ENCODE measurements at places on chromosomes 6 and 20.
A peak's percentile ranks its signal among the peaks of the same experiment; 100 is the strongest.

- no peak for DNase-seq
Measured at GRCh38 chr6:144189351-144189750, 39.0 kb downstream of the STX11 start.

- DNase-seq = no peak
Measured at GRCh38 chr6:161353208-161353613, 79.3 kb upstream of the AGPAT4 start.

DNA sequence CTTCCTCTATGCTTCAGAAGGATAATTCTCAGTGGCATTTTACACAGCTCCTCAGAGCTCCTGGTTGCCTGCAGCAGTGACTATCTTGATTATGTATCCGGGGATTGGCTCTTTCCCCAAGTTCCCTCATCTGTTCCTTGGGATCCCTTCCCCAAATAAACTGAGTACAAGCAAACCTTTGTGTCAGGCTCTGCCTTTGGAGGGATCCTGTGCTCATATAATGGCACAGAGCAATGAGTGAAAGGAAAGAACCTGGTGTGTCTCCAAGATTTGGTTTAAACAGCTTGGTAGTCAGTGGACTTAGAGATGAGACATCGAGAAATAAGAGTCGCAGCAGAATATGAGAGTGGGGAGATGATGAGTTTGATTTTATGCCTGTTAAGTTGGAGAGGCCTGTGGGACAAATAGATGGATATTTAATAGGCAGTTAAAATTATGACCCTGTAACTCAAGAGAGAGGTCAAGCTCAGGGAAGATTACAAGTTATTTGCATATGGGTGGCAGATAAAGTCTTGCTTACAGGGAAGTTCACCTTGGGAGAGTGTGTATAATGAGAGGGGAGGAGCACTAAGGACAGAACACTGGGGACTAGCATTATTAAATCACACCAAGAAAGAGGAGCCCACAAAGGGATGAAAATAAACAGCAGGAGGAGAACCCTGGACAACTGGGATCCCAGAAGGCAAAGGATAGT is 44.1 kb upstream of the GCLC start:
- DNase-seq = no peak

GRCh38 chr20:54267483-54268003 is 59.7 kb downstream of the PFDN4 start:
- DNase-seq = no peak

GRCh38 chr6:99761711-99762110 is 155.1 kb downstream of the PRDM13 start:
- DNase-seq = no peak

DNA sequence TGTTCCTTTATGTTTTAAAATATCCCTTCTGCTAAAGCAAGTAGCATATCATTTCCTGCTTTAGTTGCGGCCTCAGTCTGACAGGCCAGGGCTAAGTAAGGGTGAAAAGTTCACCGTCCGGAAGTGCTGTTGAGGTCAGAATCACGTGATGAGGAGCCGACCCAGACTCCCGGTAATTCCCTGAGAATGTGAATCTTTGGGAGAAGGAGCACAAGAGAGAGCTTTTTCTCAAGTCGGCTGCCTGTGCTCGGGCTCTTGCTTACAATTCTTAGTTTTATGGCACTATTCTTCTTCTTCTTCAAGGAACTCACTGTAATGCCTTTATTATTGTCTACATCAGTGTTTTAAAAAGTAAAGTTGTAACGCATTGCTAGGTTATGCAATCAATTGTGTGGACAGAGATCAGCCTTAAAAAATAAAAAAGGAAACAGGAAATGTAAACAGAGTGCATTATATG is 309.3 kb downstream of the PRL start:
- DNase-seq = peak; percentile 71

- DNase-seq = no peak
Measured at GRCh38 chr20:3812259-3812681, 8.1 kb upstream of the AP5S1 start.

- DNase-seq = no peak
Measured at GRCh38 chr6:118744261-118744941, 93.0 kb upstream of the CEP85L start.

DNA sequence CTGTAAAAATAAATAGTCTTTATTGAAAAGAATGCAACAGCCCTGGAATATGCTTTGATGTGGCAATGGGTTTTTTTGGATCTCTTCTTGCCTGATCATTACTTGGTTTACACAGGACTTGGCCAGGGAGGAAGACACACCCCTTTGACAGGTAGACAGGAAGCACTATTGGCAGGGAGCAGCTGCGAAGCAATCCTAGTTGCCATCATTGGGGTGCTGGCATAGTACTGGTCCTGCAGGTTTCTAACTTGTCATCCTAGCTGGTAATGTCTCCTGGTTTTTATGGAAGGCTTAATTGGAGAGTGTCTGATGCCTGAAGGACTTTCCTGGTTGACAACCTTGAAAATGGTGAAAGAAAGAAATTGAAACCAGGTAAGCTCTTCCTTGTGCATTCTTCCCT is 71.2 kb upstream of the CCN6 start:
- DNase-seq = no peak

GRCh38 chr20:24027229-24027628 is 38.6 kb upstream of the GGTLC1 start:
- DNase-seq = peak; percentile 96

- DNase-seq = peak; percentile 89
Measured at GRCh38 chr6:111573892-111574797, 31.5 kb downstream of the TRAF3IP2 start.

DNA sequence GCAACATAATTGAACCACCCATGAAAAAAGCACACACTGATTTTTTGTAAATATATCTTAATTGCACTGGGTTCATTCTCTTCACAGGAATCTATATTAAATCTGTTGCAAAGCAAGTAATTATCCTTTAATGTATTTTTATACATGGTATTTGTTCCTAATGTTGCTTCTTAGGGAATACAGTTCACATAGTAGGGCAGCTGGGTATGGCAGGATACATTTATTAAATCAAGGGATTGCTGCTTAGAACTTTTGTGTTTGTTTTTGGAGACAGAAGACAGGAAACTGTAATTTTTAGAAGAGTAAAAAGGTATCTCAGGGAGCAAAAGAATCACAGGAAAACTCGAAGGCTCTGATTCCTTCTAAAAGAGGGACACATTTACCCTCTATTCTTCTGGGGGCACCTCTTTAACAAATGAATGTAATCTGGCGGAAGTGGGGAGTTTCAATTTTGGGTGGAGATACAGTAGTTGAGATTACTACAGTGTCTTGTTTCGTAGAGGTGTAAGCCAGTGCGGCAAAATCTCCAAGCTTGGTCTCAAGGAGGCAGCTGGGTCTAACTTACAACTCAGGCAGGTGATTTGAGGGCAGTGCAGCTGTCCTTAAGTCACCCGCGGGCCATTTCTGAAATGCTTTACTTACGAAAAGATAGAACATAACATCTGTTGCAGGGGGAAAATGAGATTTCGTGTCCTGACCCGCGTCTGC is 812 bp upstream of the SMIM13 start:
- DNase-seq = no peak

DNA sequence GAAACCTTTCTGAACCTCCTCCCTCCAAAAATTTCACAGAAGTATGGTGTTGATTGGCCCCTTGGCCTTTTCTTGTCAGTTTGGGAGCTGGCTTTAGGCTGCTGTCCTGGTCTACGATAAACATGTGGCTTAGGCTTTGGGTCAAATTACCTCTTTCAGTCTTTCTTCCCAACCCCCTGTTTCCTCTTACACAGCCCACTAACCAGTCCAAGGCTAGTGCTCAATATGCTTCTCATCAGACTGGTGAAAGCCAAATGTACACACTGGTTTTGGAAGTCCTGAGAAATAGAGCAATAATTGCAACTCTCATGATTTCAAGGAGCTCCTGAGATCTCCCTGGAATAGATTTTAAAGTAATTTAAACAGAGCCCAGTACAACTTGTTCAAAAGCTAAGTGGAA is 933.7 kb upstream of the GJE1 start:
- no peak for DNase-seq

- DNase-seq = no peak
Measured at GRCh38 chr6:169175360-169175887, 78.2 kb downstream of the THBS2 start.

DNA sequence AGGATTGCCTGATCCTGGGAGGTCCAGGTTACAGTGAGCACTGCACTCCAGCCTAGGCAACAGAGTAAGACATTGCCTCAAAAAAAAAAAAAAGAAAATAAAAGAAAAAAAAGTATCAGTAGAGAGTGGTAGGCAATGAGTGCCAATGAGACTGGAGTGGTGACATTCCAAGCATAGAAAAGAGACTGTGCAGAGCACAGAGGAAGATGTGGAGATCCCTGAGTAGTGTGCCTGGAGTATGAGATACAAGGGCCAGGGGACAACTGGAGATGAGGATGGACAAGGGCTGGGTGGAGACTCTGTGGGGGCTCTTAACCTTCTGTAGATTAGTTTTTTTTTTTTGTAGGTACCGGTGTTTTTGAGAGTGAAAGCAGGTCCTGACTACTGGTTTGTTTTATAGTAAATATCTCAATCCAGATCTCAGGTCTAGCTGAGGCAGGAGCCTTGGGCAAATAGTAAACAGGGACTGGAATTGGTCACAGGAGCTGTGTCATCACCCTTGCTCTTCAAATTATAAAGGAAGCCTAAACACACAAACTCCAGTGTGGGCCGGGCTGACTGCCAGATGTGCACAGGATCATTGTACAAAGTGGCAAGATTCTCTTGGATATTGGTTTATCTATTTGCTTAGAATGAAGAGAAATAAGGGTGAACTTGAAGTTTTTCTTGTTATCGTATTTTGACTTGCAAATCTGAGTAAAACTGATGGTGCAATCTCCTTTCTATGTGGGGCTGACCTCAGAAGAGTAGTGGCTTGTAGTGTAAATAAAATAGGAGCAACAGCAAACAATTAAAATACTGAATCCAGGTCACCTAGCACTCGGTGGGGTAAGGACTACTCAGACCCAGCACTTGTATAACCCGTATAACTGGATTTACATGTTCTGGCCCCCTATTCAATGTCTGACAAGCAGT is 144.9 kb downstream of the SOX4 start:
- DNase-seq = no peak

Data from lung microvascular endothelial cell (primary cell).